ENCODE measurements at places on chromosomes 3 and 15. TPM values are rescaled to one million over a fixed set of nuclear protein-coding genes. Genes with fewer than 3 reads are reported as not detected.

CLEC3B gene
- not detected for total RNA-seq

GOLGA6L9 gene
- total RNA-seq, result 1.9 TPM

FOXL2NB gene
- total RNA-seq, result not detected

CPLX3 gene
- total RNA-seq, result not detected

CD200R1L gene
- total RNA-seq, result not detected

BCHE gene
- total RNA-seq, result not detected

CYP1A2 gene
- not detected for total RNA-seq

DPPA2 gene
- not detected for total RNA-seq

DUOXA2 gene
- not detected for total RNA-seq
